ENCODE measurements at places on chromosomes 7 and 10.

- DNase-seq, result no peak
Measured at GRCh38 chr7:151175047-151175792, 7.7 kb upstream of the GBX1 start.

GRCh38 chr7:66529883-66530610, 98.6 kb upstream of the KCTD7 start:
- no peak for DNase-seq

DNA sequence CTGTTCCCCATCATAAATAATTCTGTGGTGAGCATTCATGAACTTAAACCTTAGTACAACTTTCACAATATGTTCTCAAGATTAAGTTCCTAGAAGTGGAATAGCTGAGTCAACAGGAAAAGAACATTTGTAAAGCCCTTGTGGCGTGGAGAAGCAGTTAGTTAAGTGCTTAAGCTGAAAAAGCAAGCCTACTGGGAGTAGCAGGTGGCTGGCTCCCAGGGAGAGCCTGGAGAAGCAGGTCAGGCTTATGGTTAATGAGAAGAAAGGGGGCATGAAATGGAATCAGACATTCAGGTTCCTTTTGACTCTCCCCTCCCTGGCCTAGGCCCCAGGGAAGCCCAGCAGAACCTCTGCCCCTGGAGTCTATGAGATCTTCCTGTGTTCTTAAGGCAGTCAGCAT, 35.3 kb downstream of the VSTM4 start:
- DNase-seq, result no peak

GRCh38 chr7:30566596-30566995, 28.1 kb upstream of the GARS1 start:
- DNase-seq, result no peak

DNA sequence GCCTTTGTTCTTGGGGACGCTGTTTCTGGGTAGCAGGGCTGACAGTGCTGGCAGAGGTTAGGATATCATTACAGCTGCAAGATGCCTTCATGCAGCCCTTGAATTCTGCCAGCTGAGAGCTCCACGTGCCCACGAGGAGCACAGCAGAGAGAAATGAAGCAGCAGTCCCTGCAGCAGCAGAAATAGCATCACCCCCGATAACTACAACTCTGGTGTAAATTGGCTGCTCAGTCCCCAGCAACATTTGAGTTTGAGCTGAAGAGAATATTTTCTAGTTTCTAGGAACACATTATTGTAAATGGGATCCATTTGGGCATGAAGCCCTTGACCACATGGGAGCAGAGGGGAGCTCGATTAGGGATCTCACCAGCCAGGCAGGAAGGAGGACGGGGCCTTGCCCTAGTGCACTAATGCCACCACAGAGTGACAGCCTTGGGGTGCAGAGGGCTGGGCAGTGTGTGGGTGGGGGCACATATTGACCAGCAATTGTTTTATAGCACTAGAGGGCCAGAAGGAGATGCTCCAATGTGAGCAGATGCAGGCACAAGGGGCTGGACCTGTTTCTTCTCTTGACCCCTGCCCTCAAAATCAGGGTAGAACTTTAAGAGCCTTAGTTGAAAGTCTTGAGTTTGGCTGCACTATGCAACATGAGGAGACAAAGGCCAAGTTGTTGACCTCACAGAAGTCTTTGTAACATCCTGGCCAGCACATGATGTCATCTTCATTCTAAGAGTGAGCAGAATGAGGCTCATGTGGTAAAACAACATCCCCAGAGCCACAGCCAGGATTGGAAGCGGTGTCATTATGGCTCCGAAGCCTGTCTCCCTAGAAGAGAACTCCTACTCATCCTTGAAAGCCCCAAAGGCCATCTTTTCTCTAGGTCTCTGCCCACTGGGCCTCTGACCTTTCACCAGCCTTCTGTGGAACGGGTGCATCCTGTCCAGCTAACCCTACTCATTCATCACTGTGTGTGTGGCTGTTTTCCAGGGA, 52.6 kb downstream of the ADCY1 start:
- no peak for DNase-seq

DNA sequence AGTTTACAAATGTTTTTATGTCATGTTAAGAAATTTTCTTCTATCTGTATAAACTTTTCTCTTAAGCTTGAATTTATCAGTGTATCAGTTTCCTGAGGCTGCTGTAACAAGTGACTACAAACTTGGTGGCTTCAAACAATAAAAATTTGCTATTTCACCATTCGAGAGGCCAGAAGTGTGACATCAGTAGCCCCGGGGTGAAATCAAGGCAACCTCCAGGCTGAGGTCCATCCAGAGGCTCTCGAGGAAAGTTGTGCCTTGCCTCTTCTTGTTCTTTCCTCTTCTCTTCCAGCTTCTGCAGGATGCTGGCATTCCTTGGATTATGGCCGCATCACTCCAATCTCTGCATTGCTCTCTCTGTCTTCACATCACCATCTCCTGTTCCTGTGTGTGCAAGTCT, 6.5 kb upstream of the BEND7 start:
- no peak for DNase-seq

DNA sequence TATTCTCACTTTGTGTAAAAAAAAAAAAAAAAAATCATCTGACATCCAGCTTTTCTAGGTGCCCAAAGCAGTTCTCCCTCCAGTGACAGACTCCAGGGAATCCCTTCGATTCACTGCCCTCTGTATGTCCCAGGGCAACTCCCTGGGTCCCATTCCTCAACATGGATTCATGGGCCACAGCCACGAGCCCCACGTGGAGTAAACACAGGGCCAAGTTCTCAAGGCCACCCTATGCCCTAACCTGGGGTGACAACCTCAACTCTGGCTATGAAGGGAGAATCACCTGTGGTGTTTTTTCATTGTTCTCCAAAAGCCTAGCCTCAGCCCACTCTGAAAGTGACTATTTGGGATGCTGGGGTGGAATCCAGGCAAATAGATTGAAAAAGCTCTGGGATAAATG, 3.4 kb downstream of the BNIP3 start:
- no peak for DNase-seq

DNA sequence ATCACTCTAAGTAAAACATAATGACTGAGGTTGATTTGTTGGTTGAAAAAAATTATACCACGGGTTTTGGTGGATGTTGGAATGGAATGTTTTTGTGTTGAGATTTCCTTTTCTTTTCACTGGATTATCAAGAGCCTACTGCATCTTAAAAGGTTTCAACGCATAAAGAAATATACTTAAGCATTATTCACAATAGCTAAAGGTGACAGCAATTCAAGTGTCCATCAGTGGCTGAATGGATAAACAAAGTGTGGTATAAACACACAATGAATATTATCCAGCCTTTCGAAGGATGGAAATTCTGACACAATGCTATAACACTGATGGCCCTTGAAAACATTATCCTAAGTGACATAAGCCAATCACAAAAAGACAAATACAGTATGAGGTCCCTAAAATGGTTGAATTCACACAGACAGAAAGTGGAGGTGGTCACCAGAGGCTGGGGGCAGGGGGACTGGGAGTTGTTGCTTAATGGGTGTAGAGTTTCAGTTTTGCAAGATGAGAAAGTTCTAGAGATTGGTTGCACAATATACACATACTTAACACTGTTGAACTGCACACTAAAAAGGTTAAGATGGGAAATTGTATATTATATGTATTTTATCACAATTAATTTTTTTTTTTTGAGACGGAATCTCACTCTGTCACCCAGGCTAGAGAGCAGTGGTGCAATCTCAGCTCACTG, 122.3 kb downstream of the NRP1 start:
- DNase-seq, result no peak

- DNase-seq, result no peak
Measured at GRCh38 chr7:119969054-119969453, 303.9 kb upstream of the KCND2 start.

DNA sequence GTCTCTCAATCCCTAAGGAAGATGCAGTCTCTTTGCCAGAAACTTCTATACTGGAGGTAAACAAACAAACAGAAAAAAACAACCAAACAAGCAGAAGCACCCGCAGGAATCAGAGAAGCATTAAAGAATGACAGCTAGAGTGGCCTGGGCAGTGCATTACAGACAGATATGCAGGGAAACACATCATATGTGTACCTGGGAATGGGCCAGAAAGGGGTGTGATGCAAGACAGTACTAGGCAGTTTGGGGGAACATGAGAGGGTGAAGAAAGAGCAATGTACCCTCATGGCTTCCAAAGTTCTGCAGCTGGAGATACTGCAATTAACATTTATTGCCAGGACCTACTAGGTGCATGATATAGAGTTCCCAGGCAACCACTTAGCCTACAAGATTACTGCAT, 177.3 kb downstream of the TMEM178B start:
- no peak for DNase-seq

- DNase-seq, result no peak
Measured at GRCh38 chr10:60082744-60083344, 176.5 kb upstream of the CCDC6 start.

- DNase-seq, result no peak
Measured at GRCh38 chr7:26321435-26321834, 29.8 kb downstream of the SNX10 start.

DNA sequence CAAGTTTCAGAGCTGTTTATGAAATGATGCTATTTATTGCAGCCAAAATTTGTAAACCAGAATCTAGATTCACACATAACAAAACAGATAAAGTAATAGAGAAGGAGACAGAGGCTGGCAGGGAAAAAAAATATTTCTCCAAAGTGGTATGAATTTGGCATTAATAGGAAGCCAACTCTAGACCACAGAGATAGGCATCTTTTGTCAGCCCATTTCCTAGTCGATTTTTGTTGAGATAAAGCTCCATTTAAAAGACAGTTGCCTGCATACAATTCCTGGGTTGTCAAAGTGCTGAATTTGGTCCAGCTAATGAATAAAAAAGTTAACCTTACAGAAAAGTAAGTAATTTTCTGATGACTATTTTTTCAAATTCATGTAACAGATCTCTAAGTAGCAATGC, 219.3 kb downstream of the ELMO1 start:
- no peak for DNase-seq

GRCh38 chr7:155758348-155758747, 53.9 kb downstream of the SHH start:
- no peak for DNase-seq

All from stimulated activated CD8-positive, alpha-beta memory T cell treated with anti-CD3 and anti-CD28 coated beads, Interleukin-15, amount 100 ng/mL, for 24 hours (primary cell).